G401 (cell line): ENCODE measurements at places on chromosomes 11 and 22. TPM values are rescaled to one million over a fixed set of nuclear protein-coding genes. Genes with fewer than 3 reads are reported as not detected.
A peak's percentile ranks its signal among the peaks of the same experiment; 100 is the strongest.

- no peak for DNase-seq
Observed at GRCh38 chr11:103987629-103988594, 48.5 kb upstream of the DDI1 start.

GRCh38 chr11:65862191-65862735, 2.0 kb downstream of the MUS81 start:
- DNase-seq = no peak

- DNase-seq = no peak
Observed at GRCh38 chr11:67392183-67392715, 463 bp downstream of the RAD9A start.

- DNase-seq = peak; percentile 76
Observed at GRCh38 chr11:789943-790342, at the start of gene CEND1. TSS of gene CEND1 (minus strand) at chr11:790090. CDS start at chr11:788576, 1,514 bp downstream.

The PRODH gene
- 0.98 and 3.2 TPM in 2 replicates for total RNA-seq

- DNase-seq = no peak
Observed at GRCh38 chr11:2385156-2386151, 8.3 kb downstream of the CD81 start.

GRCh38 chr22:32444068-32444467, 20.2 kb downstream of the BPIFC start:
- DNase-seq = no peak

The KCNJ5 gene
- not detected in 2 replicates for total RNA-seq

The NLRP14 gene
- 0.25 and 0.27 TPM in 2 replicates for total RNA-seq

DNA sequence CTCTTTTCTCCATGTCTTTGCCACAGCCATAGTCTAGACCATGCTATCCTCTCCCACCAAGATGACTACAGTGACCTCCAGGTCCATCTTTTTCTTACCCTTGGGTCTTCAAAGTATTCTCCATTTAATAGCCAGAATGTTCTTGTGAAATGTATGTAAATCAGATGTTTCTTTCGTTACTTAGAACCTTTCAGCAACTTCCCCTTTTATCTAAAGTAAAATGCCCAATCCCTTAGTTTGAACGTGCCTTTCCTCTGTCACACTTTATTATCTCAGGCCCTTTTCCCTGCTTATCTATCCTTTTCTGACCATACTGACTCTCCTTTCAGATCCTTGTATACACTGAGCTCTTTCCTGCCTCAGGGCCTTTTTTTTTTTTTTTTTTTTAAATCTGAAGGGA, 17.9 kb downstream of the RBM4B start:
- no peak for DNase-seq

DNA sequence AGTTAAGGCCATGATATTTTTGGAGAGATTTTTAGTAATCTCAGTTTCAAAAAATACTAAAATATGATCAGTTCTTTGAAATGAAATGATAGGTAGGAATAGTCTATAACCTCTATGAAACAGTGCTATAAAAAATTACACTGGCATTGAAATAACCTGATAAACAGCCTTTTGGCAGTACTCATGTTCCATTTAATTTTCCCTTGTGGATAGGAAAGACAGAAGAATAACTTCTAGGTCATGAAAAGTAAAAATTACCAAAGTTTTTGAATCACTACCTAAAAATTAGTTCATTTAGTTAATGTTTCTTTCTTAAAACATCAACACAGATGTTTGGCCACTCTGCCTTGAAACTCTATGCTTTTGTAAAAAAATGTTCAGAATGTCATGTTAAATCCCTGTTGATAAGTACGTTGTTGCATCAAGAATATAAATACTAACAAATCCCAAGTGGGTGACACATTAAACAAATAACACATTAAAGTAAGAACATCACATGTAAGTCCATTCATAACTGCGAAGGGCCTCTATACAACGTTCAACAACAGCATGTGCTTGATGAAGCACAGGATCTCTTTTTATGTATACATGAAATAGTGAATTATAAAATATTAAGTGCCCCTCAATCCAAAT, 290.2 kb downstream of the SWAP70 start:
- no peak for DNase-seq

GRCh38 chr11:61885166-61885778, 6.1 kb downstream of the FADS3 start:
- DNase-seq = no peak

The TMPRSS13 gene
- total RNA-seq = not detected in 2 replicates

The APOA5 gene
- not detected in 2 replicates for total RNA-seq

- no peak for DNase-seq
Observed at GRCh38 chr22:30607939-30608338, 965 bp downstream of the TCN2 start.

- DNase-seq = peak; percentile 94
Observed at GRCh38 chr22:23204541-23205157, 24.3 kb downstream of the BCR start.

The B4GAT1 gene
- 22.2 and 23.7 TPM in 2 replicates for total RNA-seq

DNA sequence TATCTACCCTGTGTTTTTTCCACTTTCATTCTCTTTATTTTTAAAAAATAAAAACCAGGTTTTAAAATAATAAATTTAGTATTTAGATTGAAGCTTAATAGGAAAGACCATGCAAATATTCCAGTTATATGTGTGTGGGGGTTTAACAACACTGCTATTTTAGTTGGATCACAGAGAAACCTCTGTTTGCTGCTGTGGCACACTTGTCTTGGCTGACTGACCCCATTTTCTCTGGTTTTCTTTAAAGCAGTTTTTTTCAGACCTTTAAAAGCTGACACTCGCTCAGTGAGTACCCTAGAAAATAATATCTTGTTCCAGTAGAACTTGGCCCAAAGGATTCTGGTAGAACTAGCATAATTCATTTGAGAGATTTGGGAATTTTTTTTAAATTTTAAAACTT, 31.6 kb downstream of the ACER3 start:
- no peak for DNase-seq

The OR4D5 gene
- not detected in 2 replicates for total RNA-seq

- no peak for DNase-seq
Observed at GRCh38 chr22:22703203-22703570, 58.8 kb downstream of the GGTLC2 start.

- DNase-seq = no peak
Observed at GRCh38 chr11:128022007-128022368, 565.4 kb downstream of the ETS1 start.
